ENCODE measurements at places on chromosomes 4 and X.

GRCh38 chrX:17860179-17860780 is 818 bp downstream of the RAI2 start:
- no peak for DNase-seq

GRCh38 chr4:185183622-185184281 is 20.0 kb downstream of the CFAP97 start:
- DNase-seq, result no peak

GRCh38 chr4:113407409-113407808 is 354.1 kb downstream of the CAMK2D start:
- DNase-seq, result no peak

DNA sequence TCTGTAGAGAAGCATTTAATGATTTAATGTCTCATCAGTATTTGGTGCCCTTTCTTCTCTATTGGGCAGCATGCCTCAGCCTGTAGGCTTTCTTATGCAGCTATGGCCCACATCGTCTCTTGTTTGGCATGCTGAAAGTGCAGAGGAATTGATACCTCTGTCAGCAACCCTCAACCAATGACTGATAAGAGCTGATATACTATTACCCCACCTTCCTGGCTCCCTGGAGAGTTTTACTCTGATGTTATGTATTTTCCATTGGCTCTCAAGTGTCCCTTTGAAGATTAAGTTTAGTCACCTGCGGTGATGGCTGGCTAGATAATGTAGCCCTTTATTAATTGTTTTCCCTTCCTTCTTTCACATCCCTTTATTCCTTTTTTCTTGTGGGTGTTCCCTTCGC is 41.2 kb upstream of the PDHA2 start:
- no peak for DNase-seq

GRCh38 chrX:6029014-6029413 is 199.7 kb downstream of the NLGN4X start:
- no peak for DNase-seq

DNA sequence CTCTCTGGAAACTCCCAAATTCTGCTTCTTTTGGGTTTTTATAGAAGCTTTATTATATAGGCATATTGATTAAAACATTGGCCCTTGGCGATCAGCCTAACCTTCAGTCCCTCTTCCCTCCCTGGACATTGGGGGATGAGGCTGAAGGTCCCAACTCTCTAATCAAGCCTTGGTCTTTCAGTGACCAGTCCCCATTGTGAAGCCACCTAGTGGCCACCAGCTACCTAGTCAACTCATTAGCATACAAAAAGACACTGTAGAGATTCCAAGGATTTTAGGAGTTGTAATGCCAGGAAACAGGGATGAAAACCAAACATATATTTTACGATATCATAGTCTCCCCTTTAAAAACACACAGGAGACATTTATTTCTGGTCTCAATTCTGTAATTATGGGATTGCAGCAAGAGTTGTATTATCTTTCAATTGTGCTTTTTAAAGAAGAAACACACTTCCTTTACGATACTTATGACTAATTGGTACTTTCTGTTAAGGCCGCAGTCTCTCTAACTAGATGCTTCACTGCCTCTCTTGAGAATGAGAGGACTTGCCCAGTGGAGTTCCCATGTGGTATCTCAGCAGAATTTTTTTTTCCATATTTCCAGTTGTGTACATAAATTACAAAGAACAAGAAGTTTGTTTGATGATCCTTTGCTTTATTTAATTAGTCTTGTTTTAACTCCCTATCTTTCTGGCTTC is 58.2 kb downstream of the WDR17 start:
- no peak for DNase-seq

GRCh38 chrX:123277347-123277746 is 93.3 kb downstream of the GRIA3 start:
- DNase-seq, result no peak

GRCh38 chrX:39336671-39337311 is 535.5 kb downstream of the MID1IP1 start:
- DNase-seq, result no peak

- no peak for DNase-seq
Observed at GRCh38 chrX:101617211-101618191, at the start of gene ARMCX6. ARMCX6 (minus strand) TSS chrX:101618000; CDS start chrX:101616620, 1,380 bp downstream.

- DNase-seq, result no peak
Observed at GRCh38 chr4:123731035-123731434, 334.4 kb downstream of the SPRY1 start.

DNA sequence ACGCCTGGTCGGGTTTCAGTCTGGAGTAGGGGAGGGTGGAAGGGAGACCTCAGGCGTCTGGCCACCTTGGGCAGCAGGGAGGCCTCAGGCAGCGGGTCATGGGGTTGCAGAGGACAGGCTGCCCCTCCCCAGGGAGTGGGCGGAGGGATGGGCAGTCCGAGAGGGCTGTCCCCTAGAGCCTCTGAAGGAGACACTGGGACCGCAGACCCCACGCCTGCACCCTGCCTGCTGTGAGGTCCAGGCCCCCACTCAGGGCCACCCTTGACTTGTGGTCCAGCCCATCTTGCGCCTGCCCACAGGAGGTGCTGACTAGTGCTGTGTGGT is 16.5 kb downstream of the FGFRL1 start:
- DNase-seq, result no peak

- no peak for DNase-seq
Observed at GRCh38 chrX:10709276-10709675, 88.9 kb upstream of the MID1 start.

DNA sequence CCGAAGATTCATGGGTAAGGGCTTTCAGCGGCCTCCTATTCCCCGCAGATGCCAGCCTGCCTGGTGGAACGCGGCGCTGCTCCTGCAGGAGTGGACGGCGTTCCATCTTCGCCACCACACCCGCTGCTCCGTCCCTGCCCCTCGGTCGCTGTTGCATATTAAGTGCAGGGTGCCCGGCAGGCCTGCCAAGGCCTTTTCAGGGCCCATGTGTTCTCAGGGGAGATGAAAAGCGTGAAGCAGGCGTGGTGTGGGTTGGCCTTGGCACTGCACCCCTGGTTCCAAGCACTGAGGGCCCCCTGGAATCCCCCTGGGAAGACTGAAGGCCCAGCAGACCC is 52.0 kb downstream of the SORCS2 start:
- no peak for DNase-seq

DNA sequence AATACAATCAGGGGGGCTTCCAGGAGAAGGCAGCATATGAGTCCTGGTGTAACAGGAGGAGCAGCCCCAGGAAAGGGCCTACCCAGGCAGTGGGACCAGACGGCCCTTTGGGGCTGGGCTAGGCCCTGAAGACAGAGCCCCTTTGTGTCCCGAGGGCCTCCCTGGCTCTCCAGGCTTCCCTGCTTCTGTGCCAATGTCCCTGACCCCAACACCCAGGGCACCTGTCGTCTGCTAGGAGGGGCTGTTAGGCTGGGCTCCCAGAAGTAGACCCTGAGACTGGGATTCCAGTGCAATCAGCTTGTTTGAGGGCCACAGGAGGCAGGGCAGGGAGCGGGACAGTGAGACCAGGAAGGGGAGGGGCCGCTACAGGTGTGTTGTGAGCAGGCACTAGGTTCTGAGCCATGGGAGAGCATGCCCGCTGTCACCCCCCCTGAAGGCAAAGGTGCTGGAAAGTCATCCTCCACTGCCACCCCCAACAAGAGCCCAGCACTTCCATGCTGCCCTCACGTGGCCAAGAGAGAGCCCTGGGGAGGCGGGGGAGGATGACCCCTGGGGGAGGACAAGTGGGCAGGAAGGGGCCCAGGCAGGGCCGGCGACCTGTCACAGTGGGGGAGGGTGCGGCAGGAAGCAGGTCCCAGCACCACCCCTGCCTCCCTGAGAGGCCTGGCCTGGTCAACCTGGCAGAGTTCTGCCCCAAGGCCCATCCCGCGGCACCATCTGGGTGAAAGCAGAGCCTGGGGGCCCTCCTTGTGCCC is 64.8 kb downstream of the ADRA2C start:
- DNase-seq, result no peak

DNA sequence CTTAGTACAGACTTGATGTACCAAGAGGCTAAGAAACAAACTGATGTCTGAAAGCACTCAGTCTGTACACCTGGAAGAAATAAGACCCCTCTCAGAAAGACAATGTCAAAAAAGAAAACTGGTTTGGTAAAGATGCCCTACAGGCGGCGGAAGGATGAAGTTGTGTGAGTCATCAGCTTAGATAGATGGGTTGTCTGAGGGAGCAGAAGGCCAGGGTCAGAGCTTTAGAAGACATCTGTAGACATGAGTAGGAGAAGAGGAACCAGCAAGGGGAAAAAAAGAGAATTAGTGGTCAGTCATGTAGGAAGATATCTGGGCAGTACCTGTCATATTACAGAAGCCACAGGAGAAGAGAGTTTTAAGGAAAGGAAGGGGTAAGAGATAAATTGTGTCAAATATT is 8.3 kb downstream of the SRPX2 start:
- DNase-seq, result no peak

GRCh38 chr4:139903845-139904244 is 238.2 kb downstream of the MGST2 start:
- DNase-seq, result no peak

DNA sequence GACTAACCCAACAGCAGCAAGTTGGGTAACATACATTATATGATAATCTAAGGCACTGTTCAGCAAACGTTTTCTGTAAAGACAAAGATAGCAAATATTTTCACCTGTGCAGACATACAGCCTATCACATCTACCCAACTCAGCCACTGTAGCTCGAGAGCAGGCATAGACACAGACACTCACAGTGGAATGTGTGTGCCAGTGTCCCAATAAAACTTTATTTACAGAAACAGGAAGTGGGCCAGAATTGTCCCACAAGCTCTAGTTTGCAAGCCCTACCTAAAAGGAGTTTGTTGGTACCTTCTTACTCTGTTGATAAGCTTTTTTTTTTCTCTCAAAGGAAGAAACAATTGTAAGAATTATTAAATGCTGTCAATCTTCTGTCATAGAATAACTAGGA is 11.9 kb upstream of the FAM9A start:
- DNase-seq, result no peak

- DNase-seq, result no peak
Observed at GRCh38 chr4:77001907-77002306, 52.4 kb downstream of the SEPTIN11 start.

GRCh38 chr4:1596393-1596792 is 87.7 kb downstream of the FAM53A start:
- DNase-seq, result no peak

- DNase-seq, result no peak
Observed at GRCh38 chr4:179292468-179292867, 1850.2 kb upstream of the AGA start.

Measured in cortex of kidney (tissue), 1 donor.